SHP77 treated with DMSO at 0.1 percent for 48 hours (cell line): ENCODE measurements at places on chromosomes 5 and 9.

- no peak for DNase-seq
Observed at GRCh38 chr5:28945859-28946258, 1907.5 kb upstream of the CDH9 start.

- DNase-seq: peak; percentile 66
Observed at GRCh38 chr5:14399054-14399692, 182.4 kb upstream of the OTULINL start.

GRCh38 chr5:72476721-72477120 lies 30.5 kb downstream of the ZNF366 start:
- no peak for DNase-seq

GRCh38 chr9:18910916-18911315 lies 122.1 kb downstream of the SAXO1 start:
- peak; percentile 38 for DNase-seq

DNA sequence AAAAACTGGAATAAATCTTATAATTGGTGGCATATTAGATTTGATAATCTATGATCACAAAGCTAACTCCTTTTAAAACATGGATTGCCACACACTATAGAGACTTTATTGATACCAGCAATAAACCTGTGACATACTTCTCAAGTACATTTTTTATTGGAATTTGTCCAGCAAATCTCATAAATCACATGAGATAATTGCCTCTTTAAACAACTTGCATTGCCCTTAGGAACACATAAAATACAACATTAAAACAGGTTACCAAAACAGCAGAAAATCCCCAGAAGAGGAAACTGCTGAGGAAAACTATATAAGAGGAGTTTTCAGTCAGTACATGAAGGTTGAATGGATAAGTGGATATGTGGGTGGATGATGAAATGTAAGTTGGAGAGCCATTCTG lies 124.6 kb downstream of the SNCAIP start:
- no peak for DNase-seq

DNA sequence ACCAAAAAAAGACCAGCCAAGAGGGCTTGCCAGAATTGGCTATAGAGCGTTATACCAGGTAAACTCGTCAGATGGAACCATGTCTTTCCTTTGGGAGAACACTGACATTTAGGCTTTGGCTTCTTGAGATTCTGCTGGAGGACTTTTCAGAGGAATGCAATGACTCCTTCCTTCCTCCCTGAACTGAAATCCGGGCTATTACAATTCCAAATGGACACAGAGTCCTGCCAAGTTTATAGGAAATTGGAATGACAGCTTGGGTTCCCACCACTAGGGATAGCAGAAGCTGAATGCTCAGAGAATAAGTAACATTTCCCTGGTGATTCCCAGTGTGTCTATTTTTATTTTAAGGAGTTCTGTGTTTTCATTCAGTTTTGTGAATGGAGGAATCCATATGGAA lies 143.0 kb downstream of the FGF1 start:
- DNase-seq: no peak

- DNase-seq: no peak
Observed at GRCh38 chr5:1063661-1064382, 48.0 kb downstream of the SLC12A7 start.

GRCh38 chr5:1343315-1343751 lies 1.6 kb downstream of the CLPTM1L start:
- no peak for DNase-seq

DNA sequence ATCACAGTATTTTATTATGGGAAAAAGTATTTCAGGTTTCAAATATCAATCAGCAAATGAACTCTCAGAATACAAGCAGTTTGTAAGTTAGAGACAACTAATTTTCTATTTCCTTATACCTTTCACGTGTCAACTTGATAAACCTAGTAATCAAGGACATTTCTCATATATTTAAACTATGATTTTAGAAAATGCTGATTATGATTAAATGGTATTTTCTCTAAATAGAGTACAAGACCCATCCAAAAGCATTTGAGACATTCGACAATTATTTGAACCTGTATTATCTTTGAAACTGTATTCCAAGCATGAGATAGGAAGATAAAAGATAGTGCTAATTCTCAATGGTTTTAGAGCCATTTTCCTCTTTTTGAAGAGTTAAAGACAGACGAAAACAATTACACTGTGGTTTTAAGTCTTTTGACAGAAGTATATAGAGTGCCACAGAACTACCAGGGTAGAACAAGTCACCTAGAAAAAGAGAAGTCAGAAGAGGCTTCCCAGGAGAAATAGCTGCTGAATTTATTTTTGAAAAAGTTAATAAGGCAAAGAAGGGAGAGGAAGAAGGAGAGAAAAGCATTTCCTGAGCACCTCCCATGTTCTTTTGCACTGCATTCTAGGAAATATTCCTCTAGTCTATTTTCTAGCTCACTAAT lies 5.6 kb downstream of the MEIKIN start:
- no peak for DNase-seq

GRCh38 chr9:37943345-37944265 lies 39.7 kb upstream of the SLC25A51 start:
- no peak for DNase-seq

- no peak for DNase-seq
Observed at GRCh38 chr9:12838546-12838945, 63.7 kb downstream of the LURAP1L start.

DNA sequence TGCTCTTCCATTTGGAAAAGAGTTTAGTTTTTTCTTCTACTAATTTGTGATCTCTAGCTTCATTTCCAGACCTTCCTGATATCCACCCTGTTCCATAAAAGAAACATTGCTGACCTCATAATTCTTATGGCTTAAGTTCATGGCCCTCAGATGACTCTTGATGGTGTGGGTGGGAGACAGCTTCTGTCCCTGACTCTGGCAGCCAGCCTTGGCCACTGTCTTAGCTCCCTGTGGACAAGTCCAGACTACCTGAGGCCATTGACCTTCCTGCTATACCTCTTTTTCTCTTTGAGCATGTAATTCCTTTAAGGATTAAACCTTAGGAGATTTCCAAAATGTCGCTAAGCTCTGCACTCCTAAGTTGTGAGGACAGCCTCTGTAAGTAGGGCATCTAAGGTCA lies 101.1 kb upstream of the DAP start:
- DNase-seq: no peak

GRCh38 chr9:96486386-96487028 lies 36.5 kb downstream of the HABP4 start:
- DNase-seq: no peak

GRCh38 chr5:107651325-107651724 lies 19.4 kb downstream of the EFNA5 start:
- DNase-seq: no peak

DNA sequence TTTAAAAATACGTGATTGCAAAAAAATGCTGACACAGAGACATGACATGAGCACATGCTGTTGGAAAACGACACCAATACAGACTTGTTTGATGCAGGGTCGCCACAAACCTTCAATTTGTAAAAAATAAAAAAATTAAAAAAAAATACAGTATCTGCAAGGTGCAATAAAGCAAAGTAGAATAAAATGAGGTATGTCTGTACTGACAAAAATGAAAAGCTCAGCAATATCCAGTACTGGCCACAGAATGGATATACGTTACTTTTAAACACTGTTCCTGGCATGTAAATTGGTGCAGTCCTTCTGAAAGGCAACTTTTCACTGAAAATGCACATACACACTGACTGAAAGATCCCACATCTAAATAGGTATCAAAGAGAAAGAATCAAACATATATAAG lies 27.1 kb upstream of the C9orf40 start:
- DNase-seq: no peak

DNA sequence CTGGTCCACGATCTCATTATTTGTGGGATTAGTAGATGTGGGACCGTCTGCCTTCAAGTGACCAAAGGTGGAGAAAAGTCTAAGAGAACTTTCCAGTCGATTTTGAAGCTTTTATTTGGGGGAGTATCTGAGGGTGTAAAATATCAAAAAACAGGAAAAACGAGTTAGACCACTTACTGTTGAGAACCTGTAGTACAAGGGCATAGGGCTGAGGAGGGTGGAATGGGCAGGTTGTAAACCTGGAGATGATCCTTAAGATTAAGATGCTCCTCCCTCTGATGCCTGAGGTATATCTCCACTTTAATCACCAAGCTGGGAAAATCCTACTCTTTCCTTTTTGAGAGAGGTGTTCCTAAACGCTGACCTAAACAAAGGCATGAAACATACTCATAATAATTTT lies 32.0 kb upstream of the GTF2H2C start:
- no peak for DNase-seq

DNA sequence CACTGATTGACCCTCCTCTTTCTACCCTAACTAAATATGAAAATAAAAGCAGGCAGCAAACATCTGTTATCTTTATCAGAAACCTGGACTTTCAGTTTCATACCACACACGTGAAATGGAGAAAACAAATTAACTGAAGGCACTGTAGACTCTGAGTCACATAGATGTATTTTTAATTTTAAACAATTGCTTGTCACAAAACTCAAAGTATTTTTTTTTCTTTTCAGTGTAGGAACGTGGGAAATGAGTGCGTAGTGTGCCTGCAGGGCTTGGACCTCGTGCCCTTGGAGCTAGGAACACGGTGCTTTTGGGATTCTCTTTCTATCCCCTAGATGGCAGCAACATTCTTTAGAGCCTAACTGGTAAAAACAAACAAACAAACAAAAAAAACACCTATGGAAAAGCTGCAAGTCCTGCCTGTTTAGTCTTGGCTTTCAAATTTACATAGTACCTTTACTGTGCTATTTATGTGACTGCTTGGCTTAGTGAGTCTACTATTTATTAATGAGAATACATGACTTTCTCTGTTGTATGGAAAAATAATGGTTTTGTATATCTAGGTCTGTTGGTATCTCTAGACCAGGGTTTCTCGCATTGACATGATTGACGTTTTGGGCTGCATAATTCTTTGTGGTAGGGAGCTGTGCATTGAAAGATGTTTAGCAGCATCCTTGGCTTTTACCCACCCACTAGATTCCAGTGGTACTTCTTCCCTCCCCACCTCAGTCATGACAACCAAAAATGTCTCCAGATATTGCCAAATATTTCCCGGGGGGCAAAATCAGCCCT lies 16.8 kb upstream of the ACTBL2 start:
- DNase-seq: no peak

- no peak for DNase-seq
Observed at GRCh38 chr5:23027830-23028229, 174.7 kb upstream of the CDH12 start.

- peak; percentile 8 for DNase-seq
Observed at GRCh38 chr9:124389146-124389939, 25.9 kb downstream of the PSMB7 start.

DNA sequence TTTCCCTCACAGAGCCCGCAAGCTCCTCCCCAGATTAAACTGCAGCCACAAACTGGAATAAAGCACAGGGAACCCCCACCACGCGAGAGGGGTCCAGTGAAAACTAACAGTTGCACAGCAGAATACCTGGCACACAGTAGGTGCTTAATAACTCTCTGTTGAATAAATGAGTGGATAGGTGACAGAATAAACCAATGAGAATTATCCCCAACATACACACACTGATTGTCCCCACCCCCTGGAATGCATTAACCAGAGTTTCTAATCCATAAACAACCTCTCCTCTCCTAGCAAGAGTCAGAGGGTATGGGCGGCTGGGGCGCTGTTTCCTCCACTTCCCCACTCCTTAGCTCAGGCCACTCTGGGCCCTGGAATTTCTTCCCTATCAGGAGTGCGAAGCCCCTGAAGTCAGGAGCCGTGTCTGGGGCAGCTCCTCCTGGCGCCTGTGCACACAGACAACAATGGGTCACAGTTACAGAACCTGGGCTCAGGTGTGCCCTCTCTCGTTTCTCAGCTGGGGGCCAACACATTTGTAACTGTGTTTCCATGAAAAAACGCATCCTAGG lies 27.6 kb downstream of the RAPGEF1 start:
- no peak for DNase-seq
